ENCODE measurements at places on chromosomes 5 and 9. TPM values are rescaled to one million over a fixed set of nuclear protein-coding genes. Genes with fewer than 3 reads are reported as not detected.
A peak's percentile ranks its signal among the peaks of the same experiment; 100 is the strongest.

HMCN2 gene
- total RNA-seq: 5.3 TPM

GRCh38 chr5:50564079-50564478 lies 102.4 kb upstream of the PARP8 start:
- DNase-seq: no peak

GRCh38 chr5:28743025-28743715 lies 1704.8 kb upstream of the CDH9 start:
- DNase-seq: no peak

DNA sequence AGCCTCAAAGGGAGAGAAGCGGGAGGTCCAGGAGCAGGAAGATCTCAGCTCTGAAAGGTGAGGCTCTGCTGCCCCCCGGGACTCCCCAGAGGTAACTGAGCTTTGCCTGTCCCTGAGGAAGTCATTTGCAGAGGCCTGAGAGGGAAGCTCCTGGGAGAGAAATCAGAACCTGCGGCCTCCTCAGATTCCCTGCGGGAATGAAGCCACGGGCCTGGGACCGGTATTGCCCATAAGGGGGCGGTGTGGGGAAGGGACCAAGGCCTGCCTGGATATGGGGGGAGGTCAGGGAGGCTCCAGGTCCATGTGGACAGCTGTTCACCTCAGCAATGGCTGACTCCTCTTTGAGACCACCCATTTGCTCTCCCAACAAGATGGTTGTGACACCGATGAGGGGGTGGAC lies 1.3 kb downstream of the SPATA31E1 start:
- DNase-seq: no peak

DNA sequence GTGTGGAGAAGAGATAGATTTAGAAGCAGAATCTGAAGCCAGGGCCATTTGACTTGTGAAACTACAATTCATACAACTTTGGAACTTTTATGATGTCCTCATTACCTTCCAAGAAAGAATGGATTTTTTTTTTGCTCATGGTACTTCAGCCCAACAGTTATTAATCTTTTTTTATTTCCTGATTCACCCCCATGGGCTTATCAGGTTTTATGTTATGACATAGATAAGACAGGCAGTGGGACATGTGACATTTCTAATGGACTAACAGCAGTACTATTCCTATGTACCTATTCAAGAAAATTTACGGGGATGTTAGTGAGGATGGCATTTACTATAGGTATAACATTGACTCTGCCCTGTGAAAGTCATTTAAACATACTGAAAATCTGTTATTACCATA lies 204.7 kb downstream of the ARHGEF28 start:
- no peak for DNase-seq

DNA sequence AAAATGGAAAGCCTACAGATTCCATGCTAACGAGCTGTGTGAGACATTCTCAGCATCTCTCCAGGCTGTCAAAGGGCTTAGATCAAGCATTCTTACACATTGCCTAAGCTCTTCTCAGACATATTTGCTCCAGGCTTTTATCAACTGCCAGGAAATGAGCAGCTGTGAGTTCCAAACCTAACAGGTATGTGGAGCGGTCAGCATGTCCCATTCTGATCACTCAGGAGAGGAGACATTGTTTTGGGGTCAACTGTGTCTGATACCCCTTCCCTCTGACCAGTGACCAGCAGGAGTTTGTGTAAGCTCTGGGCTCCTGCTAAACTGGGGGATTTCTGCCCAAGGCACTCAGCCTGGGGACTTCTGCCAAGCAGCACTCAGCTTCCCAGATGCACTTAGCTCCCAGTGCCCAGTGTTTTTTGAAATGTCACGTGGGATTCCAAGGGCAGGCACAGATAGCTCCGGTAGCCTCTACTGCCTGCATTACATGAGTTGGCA lies 229.1 kb downstream of the SEC61B start:
- peak; percentile 83 for DNase-seq

- no peak for DNase-seq
Observed at GRCh38 chr9:26296910-26297572, 595.6 kb downstream of the CAAP1 start.

GRCh38 chr9:2157277-2158110 lies 142.3 kb downstream of the SMARCA2 start:
- no peak for DNase-seq

DNA sequence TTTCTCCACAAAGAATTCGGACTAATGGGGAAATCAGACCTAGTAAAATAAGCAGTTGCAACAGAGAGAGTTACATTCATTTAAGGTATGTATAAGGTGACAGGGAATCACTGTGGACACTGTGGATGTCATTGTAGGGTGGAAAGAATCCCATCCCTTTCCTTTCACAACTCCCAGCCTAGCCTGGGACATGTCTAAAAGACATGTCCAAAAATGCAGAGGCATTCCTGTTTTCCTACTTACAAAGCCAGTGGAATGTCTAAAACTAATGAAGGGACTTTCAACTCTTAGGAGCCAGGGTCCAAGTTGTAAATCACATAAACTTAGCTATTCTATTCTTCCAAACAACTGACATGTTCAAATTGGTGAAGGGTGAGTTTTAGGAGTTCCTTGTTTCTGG lies 511.0 kb downstream of the PRELID2 start:
- DNase-seq: no peak

DNA sequence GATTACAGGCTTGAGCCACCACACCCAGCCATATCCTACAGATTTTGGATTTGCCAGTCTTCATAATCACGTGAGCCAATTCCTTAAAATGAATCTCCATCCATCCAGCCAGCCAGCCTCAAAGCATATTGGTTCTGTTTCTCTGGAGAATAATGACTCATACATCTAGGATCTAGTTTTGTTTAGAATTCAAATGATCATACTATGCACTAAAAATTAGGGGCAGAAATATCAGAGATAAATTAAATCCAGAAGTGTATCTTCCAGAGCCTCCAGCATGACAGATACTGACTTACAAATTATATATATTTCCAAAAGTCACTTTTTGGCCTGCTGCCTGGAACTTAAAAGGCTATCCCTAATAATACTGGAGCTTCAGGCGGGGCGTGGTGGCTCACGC lies 119.1 kb upstream of the NR5A1 start:
- no peak for DNase-seq

DNA sequence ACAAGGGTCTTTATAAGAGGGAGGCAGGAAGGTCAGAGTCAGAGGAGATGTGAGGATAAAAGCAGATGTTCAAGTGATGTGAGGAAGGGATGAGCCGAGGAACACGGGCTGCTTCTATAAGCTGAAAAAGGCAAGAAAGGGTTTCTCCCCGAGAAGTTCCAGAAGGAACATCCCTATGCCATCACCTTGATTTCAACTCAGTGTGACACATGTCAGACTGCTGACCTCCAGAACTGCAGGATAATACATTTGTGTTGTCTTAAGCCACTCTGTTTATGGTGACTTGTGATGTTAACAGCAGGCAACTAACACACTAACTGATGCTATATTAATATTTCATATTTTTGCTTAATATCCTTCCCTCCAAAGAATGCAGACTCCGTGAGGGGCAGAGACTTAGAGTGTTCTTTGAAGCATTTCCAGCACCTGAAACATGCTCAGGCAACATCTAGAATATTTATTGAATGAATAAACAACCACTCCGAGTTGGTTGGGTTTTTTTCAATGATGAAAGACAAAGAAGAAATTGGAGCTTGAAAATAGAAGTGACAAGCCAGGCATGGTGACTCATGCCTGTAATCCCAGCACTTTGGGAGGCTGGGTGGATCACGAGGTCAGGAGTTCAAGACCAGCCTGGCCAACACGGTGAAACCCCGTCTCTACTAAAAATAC lies 77.6 kb upstream of the ADRA1B start:
- DNase-seq: no peak

DNA sequence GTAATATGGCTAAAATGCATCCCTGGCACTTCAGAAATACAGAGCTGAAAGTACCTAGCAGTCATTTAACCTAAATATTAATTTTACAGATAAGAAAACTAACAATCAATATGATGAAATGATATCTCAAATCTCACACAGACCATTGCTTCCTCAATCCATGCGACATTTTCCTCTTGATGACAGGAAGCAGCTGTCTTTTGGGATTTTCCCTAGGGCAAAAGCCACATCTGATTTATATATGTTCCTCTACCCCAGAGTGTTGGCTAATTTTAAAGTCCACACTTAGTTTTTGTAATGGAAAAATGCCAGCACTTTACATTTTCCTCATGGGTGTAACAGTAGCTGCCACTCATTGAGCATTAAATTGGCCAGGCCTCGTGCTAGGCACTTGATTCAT lies 47.7 kb upstream of the ITGA1 start:
- no peak for DNase-seq

CCDC152 gene
- total RNA-seq: 1.0 TPM

- DNase-seq: no peak
Observed at GRCh38 chr5:78647838-78648358, 674 bp downstream of the LHFPL2 start.

DNA sequence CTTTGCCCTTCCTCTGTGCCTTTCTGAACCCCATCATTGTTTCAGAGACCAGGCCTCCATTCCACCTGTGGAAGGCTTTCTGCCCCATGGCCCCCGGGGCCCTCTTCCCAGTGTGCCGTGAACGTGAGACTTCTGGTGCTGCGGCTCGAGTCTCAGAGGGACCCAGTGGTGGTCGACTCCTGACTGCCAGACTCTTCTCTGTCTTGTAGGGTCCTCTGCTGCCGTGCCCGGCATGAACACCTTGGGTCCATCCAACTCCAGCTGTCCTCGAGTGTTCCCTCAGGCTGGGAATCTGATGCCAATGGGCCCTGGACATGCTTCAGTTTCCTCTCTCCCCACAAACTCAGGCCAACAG lies 20.1 kb upstream of the LTC4S start:
- DNase-seq: no peak

DNA sequence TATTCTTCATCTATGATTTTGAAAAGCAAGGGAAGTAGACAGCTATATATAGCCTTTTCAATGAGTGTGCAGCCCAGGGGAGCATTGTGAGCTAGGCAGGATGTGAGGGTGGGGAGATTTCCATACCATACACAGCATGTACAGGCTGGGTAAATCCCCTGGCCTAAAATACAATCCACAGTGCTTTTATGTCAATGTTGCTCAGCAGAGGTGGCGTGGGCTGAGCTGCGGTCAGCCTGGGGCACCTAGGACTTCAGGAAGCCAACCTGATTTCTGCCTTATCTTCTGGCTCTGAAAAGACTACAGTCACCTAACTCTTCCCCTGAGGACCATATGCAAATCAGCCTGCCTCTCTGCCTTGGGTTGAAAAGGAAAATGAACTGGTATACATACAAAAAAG lies 6.3 kb upstream of the GARIN3 start:
- no peak for DNase-seq

- no peak for DNase-seq
Observed at GRCh38 chr9:33414889-33415500, 12.6 kb upstream of the AQP7 start.

FBXO10 gene
- total RNA-seq: 5.9 TPM

- DNase-seq: no peak
Observed at GRCh38 chr5:40080191-40080590, 599.5 kb upstream of the PTGER4 start.

All from cardiac septum (tissue), 1 donor.